ENCODE measurements at places on chromosomes 4 and X.
A peak's percentile ranks its signal among the peaks of the same experiment; 100 is the strongest.

DNA sequence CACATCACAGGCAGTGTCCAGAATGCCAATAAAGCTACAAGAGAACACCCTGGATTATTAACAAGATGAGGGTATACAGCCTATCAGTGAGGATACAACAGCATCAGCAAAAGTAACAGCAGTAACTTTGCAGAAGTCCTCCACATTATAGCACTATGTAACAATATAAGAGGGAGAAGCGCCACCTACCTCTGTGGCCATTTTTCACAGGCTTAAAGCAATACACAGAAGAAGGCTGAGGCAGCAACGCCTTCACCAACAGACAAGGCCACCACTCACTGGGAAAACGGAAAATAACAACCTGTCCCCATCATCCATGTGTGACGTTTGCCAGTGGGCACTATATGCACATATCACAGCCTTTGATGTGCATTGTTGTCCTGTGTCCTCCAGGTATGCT lies 12.5 kb downstream of the RTL8B start:
- no peak for DNase-seq

DNA sequence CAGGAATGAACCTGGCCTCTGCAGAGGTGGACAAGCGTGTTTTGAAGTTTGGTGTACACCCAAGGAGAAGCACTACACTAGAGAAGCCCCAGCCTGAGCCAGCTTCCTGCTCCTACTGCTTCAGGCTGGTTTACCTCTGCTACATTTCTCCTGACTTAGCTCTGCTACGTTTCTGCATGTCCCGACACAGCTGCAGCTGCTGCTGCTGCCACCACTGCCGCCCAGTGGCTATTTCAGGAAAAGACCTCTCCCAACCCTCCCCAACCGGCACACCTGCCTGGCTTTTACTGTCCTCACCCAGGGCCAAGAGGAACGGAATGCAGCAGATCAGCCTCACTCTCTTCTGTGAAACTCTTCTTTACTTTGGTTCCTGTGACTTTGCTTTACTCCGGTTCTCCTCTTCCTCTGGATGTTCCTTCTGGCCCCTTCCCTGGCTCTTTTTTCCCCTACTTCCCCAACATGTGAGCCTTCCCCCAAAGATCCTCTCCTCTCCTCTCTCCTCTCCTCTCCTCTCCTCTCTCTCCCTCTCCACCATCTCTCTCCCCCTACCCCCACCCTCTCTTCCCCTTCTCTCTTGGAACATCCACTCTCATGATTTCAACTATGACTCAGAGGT lies 3.1 kb upstream of the P2RY4 start:
- no peak for DNase-seq

GRCh38 chr4:1987721-1988326 lies 20.9 kb downstream of the NELFA start:
- DNase-seq, result no peak

- DNase-seq, result no peak
Observed at GRCh38 chr4:153814789-153815188, 25.9 kb upstream of the SFRP2 start.

DNA sequence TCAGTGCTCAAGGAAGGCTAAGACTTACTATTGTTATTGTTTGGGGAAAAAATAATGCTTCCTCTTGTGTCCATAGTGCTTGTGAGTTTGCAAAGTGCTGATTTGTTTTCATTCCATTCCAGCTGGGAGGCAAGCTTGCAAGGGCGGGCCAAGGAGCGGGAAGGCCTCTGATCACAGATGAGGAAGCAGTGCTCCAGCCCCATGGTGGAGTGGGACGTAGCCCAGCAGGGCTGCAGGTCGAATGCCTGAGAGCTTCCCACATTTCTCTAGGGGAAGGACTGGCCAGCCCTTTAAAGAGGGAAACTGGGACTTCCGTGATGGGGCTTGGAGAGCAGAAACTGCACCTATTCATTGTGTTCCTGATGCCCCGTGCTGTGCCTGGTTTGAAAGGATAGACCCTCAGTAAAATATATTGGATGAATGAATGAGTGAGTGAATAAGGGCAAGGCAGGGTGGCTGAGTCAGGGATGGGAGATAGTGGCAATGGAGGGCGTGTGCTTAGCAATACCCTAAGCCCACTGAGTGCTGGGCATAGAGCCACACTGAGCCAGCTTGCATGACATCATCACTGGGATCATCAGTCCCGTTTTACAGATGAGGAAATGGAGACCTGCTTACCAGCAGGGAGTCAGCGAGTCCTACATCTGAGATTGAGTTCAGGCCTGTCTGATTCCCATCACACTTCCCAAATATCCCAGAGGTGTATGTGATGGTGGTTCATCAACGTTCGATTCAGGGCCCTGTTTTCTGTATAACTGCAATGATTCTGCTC lies 17.9 kb upstream of the NSG1 start:
- no peak for DNase-seq

DNA sequence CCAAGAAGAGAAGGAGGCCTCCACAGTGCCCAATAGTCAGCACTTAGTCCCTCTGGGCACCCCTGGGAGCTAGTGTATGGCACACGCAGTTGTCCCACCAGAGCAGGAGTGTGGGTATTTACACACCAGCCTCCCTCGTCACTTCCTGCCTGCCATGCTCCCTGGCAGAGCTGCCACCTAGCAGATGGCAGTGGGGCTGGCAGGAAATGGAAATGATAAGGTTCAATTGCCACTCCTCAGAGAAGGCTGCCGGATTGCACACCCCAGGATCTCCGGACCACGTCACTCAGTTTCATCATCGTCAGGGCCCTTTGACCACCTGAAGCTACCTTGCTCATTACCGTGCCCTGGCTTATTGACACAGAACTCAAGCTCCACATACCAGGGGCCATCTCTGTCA lies 173.3 kb upstream of the PSAPL1 start:
- DNase-seq, result no peak

GRCh38 chr4:83751336-83751949 lies 215.5 kb downstream of the GPAT3 start:
- DNase-seq, result no peak

GRCh38 chr4:98490251-98490650 lies 168.2 kb downstream of the TSPAN5 start:
- no peak for DNase-seq

- DNase-seq, result peak; percentile 33
Observed at GRCh38 chrX:106898462-106898861, 4.7 kb downstream of the RIPPLY1 start.

- no peak for DNase-seq
Observed at GRCh38 chrX:45322820-45323219, 122.1 kb upstream of the DIPK2B start.

GRCh38 chr4:56374956-56375355 lies 12.3 kb downstream of the AASDH start:
- no peak for DNase-seq

DNA sequence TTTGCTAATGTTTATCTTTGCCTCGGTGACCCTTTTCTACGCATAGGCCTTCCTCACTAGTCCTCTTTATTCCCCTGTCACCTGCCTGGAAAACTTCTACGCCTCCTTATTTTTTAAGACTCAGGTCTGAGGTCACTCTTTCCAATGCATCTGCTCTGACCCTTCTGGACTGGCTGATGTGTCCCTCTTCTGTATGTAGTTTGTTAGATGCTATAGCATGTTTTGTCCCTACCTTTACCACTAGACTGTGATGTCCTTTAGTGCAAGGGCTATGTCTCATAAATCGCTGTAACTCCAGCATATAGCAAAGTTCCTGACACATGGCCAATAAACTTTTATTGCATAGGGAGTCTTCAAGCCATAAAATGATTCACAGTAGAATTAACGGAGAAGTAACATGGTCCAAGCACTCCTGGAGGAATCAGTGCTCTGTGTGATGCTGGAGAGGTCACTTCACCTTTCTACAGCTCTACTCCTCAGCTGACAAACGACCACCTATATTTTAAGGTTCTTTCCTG lies 872.5 kb upstream of the SLIT2 start:
- no peak for DNase-seq

DNA sequence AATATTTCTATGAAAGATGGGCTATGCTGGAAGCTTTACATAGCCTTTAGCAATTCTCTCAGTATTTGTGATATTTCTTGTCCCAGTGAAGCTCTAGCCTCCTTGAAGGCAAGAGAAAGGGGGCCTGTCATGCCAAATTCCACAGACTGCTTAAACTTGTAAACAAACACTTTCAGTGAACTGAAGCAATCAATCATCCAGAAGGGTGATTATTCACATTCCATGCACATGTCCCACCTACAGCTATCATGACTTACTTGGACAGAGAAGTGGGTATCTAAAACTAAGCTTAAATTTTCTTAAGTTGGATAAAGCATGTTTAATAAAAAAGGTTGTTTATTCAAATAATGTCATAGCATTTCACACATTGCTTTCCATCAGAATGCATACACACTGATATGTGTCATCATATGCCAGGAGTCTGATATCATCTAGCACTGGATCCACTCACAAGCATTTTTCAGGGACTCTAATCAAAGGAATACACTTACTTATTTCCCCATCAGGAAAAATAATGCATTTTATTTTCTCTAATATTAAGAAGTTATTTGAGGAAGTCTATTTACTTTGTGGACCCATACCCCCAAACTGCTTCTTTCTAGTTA lies 1.2 kb upstream of the FSTL5 start:
- no peak for DNase-seq

DNA sequence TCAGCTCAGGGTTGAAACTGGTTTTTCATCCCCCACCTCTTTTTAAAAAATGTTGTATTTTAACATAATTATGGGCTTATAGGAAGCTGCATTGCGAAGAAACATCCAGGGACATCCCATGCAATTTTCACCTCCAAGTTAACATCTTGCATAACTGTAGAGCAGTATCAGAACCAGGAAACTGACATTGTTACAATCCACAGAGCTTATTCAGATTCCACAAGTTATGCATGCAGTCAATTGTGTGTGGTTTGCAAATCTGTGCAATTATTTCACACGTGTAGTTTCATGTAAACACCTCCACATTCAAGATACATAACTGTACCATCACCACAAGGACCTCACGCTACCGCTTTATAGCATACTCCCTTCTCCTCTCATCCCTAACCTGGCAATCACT lies 97.5 kb upstream of the GATB start:
- no peak for DNase-seq

GRCh38 chr4:2064276-2064991 lies 5.3 kb downstream of the NAT8L start:
- DNase-seq, result no peak

DNA sequence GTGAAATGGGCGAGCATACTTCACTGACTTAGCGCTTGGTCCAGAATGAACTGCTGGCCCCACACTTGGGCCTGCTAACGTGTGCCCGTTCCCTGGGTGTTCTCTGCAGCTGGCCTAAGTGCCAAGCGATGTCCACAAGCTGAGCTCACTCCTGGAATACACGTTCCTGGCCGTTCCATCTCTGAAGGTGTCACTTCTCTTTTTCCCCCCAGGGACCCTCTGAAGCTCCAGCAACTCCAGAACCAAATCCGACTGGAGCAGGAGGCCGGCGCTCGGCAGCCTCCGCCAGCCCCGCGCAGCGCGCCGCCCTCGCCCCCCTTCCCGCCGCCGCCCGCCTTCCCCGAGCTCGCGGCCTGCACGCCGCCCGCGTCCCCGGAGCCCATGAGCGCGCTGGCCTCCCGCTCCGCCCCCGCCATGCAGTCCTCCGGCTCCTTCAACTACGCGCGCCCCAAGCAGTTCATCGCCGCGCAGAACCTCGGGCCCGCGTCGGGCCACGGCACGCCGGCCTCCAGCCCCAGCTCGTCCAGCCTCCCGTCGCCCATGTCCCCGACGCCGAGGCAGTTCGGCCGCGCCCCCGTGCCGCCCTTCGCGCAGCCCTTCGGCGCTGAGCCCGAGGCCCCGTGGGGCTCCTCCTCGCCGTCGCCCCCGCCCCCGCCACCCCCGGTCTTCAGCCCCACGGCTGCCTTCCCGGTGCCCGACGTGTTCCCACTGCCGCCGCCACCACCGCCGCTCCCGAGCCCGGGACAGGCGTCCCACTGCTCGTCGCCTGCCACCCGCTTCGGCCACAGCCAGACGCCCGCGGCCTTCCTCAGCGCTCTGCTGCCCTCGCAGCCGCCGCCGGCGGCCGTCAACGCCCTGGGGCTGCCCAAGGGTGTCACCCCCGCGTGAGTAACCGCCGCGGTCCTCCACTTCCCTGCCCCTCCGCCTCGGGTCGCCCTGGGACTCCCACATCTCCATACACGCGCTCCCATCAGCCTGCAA lies 132.3 kb downstream of the CBR4 start:
- no peak for DNase-seq

DNA sequence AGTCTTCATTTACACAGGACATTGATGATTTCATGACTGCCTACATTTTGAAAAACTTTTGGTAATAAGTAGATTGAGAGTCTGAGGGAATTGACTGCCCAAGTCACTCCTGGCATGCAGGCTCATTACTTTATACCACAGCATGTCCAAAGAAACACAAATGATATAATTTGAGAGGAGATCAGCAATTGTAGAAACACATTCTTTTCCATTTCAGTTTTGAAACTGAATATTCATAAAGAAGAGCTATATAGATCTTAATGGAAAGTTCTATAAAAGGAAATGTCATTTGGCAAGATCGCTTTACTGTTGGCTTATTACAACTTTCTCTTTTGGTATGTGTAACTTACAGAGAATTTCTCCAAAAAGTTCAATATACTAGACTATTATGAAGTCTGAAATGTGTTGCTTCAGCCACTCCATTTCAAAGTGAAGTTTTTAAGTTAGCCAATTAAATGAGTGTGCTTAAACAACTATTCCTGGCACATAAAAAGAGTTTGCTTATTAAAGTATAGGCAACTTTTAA lies 158.0 kb downstream of the ARAP2 start:
- DNase-seq, result no peak

DNA sequence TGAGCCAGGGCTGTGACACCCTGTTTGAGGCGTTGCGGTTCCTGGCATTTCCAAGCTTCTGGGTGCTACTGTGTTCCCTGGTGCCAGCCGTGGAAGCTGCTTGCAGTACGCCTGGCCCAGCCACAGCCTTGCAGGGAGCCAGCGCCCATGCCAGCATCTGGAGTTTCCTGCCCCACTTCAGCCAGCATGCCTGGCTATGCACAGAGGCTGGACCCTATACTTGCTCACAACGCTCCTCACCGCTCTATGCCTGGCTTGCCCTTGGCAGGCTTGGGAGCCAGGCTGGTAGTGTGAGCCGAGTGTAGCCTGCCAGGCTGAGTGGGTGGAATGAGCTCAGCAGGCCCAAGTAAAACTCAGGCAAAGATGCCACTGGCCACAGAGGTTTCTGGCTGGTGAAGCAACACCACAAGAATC lies 22.4 kb downstream of the PRRG1 start:
- no peak for DNase-seq

Measured in CD4-positive, alpha-beta T cell treated with Interleukin-6 at 100 ng/mL for 8 hours (primary cell).